ENCODE measurements at places on chromosomes 6 and 20.

DNA sequence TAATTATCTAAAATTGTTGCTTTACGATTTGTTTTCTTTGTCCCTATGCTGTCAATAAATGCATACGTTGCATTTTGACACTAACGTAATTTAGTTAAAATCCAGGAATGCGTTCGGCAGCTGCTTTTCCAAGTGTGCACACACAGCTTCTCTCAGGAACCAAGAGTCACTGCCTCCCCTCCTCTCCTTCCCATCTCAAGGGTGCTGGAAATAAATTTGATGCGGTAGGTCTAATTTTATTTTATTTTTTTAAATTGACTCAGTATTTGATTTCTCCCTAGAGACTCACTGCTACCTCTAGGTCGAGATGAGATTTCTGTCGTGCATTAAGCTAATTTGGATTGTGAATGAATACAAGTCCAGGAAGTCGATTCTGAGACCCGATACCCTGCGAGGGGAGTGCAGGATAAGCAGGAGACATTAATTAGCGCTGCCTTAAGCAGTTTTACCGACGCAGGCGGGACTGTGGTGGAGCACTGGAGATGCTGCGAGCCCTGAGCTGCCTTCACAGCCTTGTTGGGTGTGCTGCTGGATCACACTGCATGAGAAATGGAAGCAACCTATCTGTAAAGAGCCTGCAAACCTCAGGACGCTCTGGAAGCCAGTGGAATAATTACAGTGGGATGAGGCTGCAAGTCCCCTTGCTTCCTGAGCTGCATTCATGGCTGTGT lies 381.2 kb downstream of the C6orf118 start:
- DNase-seq, result no peak

DNA sequence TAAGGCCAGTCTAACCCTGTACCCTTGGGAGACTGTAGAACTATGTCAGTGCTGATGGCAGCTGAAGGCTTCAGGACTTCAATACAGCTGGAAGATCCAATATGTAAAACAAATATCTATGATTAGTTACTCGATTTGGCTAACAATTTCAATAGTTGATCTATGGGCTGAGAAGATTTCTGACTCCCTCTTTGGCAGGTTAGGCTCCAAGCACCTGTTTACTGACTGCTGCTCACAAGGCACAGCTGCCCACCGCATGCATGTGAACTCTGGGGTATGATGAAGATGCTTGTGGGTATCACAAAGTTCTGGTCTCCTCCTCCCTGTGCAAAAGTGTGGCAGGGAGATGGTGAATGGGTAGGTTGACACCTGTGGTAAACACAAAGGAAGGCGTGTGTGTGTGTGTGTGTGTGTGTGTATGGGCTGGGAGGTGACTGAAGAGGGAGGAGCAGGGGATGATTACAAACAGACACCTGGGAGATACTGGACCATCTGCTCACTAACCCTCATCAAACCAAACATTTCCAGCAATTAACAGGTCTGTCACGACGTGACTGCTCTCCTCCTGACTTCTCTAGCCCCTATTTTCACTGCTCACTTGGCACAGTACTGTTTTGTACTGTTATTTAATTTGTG lies 18.1 kb downstream of the ELMO2 start:
- no peak for DNase-seq

DNA sequence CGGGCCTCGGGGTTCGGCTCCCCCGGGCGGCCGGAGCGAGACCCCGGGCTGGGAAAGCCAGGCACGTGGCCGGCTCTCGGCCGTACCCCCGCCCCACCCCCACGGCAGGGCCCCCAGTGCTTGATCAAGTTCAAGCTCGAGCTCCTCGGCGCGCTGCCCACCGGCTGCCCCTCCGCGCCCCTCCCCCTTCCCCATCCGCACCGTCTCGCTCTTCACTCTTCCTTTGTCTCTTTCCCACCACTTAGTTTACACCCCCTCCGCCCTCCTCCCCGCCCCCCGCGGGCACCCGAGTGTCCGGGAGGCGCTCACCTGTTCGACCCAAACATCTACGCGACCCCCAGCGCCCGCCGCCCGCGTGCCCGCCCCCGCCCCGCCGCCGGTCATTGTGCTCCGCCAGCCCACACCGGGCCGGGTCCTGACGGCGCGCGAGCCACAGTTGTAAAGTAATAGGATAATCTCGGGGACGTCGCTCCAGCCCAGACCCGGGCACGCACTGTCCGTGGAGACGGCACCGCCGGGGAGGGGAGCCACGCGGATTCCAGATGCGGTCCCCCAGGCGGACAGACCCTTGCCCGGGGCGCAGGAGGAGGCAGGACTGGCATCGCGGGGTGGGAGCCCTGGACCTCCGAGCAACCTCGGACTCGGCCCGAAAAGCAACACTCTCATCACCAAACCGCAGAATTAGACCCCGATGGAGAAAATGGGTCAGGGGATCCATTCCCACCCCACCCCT lies 100.7 kb downstream of the NOL4L start:
- DNase-seq, result no peak

DNA sequence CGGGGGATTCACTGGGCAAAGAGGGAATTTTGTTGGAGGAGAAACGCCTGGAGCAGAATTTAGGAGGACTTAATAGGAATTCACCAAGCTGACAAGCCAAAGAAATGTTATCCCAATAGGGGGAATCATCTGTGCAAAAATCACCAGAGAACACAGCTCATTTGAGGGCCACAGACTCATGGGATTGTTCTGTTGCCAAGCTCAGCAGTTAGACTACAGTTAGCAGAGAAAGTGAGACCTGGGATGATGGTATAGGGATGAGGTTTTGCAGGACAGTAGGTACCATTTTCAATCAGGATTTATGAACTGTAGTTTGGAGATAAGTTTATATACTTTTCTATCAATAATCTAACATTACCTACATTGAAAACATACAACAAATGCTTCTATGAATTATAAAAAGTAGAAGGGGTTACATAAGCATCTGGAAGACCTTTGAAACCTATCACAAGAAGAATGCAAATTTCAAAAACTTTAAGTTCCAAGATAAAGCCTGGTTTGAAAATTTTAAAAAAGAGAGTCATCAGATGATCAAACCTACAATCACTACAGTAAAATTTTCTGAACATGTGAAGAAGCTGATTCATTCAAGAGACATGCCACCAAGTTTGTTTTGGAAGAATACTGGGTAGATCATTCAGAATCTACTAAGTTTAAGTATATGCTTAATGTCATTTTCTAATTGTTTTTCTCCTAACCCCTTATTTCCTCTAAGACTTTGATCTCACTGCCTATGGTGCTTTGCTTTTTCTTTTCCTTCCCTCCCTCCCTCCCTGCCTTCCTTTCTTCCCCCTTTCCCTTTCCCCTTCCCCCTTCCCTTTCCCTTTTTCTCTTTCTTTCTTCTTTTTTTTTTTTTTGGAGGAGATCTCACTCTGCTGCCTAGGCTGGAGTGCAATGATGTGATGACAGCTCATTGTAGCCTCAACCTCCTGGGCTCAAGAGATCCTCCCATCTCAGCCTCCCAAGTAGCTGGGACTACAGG lies 81.5 kb downstream of the KIF13A start:
- no peak for DNase-seq

- DNase-seq, result no peak
Observed at GRCh38 chr6:6771964-6772363, 183.4 kb downstream of the LY86 start.

DNA sequence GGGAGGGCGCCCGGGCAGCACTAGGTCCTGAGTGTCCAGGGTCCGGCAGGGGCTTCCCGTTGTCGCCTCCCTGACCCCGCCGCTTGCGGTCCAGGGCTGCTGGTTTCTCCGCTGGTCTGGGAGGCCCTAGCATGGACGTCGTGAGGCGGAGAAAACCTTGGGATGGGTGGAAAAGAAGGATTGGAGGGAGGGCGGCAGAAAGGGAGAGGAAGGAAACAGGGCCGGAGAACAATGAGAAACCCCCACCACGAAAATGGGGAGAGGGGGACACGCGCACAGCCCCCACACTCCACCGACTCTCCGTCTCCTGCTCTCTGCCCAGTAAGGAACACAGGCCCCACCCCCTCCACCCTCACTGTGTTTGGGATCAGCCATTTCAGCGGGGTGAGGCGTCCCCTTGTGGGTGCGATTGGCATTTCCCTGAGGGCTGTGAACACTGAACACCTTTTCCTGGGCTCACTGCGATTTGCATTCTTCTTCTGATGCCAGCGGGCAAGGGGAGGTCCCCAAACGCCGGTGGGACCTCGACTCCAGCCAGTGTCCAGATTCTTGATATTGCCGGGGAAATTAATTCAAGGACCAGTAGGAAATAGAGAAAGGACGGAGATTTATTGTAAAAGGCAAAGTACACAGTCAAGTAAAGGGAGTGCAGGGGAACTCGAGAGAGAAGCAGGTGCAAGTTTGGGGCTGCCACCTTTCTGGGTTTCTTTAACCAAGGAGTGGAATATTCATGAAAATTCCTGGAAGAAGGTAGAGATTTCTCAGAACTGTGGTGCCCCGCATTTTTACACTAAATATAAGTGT lies 3.3 kb upstream of the RAET1G start:
- peak; percentile 54 for DNase-seq

GRCh38 chr6:156832231-156832647 lies 55.1 kb downstream of the ARID1B start:
- no peak for DNase-seq

DNA sequence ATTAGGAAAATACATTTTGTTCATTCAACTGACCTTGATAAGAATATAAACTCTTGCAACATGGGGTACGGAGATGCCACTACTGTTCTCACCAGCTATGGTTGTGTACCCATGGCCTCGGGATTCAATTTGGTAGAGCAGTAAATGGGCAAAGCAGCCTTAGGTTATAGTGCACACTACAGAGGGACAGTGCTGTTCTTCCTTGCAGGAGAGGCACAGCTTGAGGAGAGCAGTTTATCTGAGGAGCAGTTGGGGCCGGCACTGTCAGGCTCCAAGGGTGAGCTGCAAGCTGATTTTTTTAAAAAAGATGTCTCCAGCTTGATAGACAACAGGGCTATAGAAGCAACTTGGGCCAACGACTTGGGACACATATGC lies 82.4 kb downstream of the SLC35B3 start:
- no peak for DNase-seq

- no peak for DNase-seq
Observed at GRCh38 chr6:84119277-84119676, 85.7 kb downstream of the MRAP2 start.

DNA sequence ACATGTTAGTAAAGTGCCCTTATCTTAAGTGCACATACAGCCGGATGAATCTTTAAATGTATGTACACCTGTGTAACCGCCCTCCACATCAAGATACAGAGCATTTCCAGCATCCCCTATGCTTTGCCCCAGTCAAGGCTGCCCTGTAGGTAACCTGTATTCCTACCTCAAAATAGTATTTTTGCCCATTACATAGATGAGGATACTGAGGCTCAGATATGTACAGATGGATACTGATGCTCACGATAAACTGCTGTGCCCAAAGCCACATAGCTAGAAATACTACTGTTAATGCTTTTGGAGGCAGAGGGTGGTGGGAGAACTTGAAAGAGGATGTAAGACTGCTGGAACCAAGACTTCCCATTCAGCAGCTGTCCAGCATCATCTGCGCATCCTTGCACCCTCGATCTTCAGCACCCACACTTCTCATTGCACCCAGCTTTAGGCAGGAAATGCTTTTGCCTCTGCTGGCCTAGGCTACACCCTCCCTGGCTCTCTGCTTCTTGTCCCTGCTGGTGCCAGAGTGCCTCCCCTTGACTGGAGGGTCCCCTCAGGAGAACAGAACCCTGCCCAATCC lies 27.0 kb upstream of the ZFAND3 start:
- no peak for DNase-seq

DNA sequence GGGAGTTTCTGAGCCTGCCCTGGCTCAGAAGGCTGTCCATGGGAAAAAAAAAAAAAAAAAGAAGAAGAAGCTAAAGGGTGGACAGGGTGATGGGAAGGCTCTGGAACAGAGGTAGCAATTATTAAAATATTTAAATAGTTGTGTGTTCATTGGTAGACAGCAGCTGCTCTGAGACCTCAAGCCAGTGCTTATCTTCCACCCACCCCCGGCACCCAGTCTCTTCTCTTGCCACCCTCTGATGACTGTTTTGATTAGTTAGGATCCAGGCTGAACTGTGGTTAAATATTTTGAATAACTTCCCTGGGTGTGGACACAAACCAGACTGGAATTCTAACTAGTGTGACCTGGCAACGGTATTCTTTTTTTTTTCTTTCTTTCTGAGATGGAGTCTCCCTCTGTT lies 16.9 kb upstream of the SRSF3 start:
- no peak for DNase-seq

DNA sequence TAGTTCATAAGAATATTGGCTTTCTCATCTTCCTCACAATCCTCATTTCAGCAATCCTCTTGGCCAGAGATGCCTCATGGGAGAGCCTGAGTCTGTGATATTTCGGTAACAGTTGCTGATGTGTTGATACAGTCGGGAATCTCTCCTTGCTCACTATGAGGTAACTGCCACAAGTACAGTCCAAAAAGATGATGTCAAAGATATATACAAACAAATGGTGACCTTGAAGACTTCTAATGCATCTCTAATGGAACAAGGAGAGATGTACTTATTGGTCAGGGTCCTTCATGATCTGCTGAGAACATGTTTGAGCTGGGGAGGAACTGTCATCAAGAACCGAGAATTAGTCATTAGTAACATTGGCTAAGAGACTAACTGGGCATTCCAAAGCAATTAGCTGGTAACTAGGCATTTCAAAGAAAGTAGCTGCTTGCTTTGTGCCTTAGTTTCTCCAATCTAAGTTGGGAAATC lies 56.1 kb downstream of the FILIP1 start:
- no peak for DNase-seq

- DNase-seq, result no peak
Observed at GRCh38 chr6:84805145-84805544, 40.7 kb upstream of the TBX18 start.

GRCh38 chr20:16158976-16159286 lies 414.3 kb downstream of the KIF16B start:
- no peak for DNase-seq

GRCh38 chr6:120816794-120817193 lies 517.5 kb downstream of the TBC1D32 start:
- no peak for DNase-seq

GRCh38 chr6:34393191-34393965 lies 909 bp upstream of the NUDT3 start:
- no peak for DNase-seq

DNA sequence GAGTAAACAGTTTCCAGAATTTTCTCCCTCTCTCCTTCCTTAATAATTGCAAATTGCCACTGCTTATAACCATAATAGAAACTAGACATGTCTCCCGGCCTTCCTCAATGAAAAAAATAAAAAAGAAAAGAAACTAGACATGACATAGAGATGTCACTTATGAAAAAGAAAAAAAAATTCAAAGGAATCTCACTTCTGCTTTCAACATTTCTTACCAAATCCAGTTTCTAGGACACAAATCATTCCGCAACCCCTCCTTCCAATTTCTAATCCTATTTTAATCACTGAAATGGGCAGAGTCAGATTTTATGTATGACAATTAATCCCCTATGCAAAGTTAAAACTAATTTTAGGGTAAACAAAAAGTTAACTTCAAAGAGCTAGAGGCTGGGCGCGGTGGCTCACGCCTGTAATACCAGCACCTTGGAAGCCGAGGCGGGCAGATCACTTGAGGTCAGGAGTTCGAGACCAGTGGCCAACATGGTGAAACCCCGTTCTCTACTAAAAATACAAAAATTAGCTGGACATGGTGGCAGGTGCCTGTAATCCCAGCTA lies 40.1 kb upstream of the EEF1A1 start:
- no peak for DNase-seq

GRCh38 chr6:20024316-20024673 lies 187.1 kb downstream of the ID4 start:
- no peak for DNase-seq
